DMS53 (cell line): ENCODE measurements at places on chromosomes 2 and 18.

DNA sequence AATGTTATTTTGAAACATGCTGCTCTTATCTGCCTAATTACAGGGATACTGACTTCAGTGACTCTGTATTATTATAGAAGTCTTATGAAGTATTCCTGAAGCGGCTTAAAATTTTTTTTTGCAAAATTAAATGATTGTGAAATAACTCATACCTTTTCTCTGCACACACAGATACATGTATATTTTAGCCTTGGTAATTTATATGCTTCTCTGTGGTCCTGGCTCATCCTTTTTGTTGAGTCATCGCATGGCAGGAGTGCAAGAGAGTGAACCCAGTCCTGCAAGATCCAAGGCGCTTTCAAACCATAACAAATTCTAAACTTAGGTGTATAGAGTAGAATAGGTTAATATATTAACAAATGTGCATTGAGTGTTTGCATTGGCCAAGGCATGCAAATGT is 8.6 kb downstream of the CCNT2 start:
- DNase-seq = no peak

DNA sequence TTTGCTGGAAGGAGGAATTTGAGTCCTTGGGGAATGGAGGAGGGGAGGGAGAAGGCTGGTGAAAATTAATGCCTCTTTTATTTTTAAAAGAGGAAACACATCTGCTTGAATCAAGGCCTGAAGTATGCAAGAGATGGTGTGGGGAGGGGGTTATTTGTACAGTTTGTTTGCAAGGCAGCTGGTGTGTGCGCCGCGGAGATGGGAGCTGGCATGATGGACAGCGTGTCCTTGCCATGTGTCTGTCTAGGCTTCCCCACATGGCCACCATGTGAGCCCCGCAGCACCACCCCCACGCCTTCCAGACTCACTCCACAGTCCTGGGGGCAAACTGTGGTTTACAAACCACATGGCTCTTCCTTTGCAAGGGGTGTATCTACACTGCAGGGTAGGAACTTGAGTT is 154.8 kb upstream of the APCDD1 start:
- no peak for DNase-seq

- no peak for DNase-seq
Observed at GRCh38 chr2:9802576-9802993, 40.7 kb upstream of the TAF1B start.

GRCh38 chr2:223696719-223697118 is 94.6 kb upstream of the SCG2 start:
- peak; percentile 93 for DNase-seq

DNA sequence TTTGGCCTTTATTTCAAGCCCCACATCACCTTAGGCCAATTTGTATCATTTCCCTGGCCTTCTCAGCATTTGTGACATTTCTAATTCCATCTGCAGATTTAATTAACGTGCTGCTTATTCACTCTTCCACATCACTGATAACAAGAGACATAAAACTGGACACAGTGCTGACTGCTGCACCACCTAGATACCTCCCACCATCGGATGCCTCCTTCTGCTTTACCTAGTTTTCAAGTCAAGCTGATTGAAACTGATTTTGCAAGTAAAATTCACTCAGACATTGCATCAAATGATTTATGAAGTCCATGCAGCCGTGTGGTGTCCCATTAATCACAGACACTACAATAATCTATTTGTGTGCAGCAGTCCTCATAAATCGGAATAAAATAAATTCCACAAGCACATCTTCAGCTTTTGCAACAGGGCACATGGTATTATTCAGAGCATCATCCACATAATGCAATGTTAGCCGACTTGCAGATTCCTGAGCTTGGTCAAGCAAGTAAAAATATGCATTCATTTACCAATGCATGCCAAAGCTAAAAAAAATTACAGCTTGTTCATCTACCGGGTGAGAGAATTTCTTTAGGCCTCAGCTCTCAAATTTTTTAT is 15.9 kb upstream of the CRIM1 start:
- DNase-seq = no peak

DNA sequence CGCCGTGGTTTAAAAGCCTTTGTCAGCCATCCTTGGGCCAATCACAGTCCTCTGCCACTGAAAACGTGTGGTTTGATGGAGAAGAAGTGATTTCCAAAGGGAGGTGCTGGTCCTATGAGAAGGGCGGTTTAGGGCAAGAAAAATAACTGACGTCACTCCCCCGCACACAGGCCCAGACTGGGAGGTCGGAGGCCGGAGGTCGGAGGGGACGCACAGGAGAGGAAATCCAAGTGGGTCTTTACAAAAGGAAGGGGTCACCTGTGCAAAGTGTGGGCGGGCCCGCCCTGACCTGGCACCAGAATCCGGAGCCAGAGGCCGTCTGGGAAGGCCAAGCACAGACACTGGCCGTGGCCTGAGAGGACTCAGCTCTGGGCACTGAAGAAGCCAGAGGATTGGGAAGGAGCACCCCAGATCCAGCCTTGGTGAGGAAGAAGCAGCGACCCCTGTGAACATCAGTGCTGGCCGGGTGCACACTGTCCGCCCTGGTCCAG is 18.0 kb upstream of the KCNG2 start:
- DNase-seq = no peak

- no peak for DNase-seq
Observed at GRCh38 chr2:62475172-62476011, 30.6 kb downstream of the TMEM17 start.

DNA sequence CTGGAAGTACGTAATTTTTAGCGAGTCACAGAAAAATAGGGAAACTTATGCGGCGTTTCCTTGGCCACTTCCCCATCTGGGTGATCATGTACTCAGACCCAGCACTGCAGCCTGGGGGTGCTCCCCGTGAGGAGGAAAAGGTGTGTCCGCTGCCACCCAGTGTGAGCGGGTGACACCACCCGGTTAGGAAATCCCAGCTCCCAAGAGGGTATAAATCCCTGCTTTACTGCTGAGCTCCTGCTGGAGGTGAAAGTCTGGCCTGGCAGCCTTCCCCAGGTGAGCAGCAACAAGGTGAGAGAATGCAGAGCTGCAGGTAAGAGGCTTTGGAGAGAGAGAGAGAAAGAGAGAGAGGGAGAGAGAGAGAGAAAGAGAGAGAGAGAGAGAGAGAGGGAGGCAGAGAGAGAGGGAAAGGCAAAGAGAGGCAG is at the start of gene IL1R2:
Gene IL1R2 (plus strand): TSS at position 240 of the 425 bp plus-strand sequence. CDS start 16,616 bp downstream, outside the sequence.
- DNase-seq = peak; percentile 39

DNA sequence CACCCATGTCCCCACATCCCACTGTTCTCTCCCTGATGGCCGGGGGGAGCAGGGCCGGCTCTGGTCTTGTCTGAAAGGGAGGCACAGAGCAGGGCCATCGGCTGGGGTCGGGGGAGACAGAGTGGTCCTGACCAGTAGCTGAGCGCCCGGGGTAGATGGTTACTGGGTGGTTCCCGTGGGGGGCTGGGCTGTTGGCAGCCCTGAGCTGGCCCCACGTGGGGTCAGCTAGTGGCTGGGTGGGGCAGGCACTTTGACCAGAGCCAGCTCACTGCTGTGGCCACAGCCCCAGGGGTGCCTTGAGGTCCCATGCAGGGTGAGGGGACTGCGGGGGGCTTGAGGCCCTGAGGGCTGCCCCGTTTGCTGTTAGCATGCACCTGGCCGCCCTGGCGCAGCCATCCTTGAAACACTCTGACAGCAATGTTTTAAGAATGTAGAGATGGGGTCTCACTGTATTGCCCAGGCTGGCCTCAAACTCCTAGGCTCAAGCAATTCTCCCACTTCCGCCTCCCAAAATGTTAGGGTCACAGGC is 12.3 kb upstream of the NEU4 start:
- no peak for DNase-seq

GRCh38 chr2:119731983-119732382 is 27.7 kb upstream of the PTPN4 start:
- DNase-seq = no peak

- peak; percentile 24 for DNase-seq
Observed at GRCh38 chr2:179341152-179341866, 76.7 kb upstream of the SESTD1 start.

- DNase-seq = no peak
Observed at GRCh38 chr2:238069021-238069709, 8.4 kb downstream of the SCLY start.

DNA sequence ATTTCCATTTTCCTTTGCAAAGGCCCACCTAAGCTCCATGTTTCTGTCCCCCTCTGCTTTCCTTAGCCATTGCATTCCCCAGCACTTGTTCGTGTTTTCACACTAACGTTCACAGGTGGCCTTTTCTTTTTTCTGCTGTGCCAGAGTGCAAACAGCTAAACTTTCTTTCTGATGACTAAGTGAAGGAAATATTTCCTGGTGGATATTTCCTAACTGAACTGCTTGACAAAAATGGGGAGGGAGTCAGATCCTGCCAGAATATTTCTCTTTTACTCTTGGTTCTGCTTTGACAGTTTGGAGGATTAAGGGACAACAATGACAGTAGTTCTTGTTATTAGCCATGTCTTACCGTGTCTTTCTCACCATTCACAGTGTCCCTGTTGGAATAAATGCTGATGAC is 344.0 kb downstream of the ARHGAP15 start:
- DNase-seq = no peak

DNA sequence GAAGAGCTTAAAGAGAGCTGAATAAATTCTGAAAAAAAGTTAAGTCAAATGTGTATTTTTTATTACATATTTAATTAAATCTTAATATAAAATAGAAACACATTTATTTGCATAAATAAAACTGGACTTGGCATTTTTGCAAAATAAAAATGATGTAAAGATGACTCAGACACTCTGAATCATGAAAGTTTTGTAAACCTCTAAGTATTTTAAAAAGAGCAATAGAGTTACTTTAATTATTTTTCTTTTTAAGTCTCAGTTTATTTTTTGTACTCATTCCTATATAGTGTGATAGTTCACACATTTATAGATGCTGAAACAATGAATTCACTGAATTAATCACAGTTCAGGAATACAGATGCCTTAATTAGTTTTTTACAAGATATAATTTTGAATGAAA is 109.9 kb upstream of the DTNA start:
- DNase-seq = no peak

GRCh38 chr2:127146820-127147502 is 40.0 kb upstream of the BIN1 start:
- no peak for DNase-seq

GRCh38 chr2:204763974-204764703 is 218.9 kb downstream of the PARD3B start:
- peak; percentile 6 for DNase-seq

DNA sequence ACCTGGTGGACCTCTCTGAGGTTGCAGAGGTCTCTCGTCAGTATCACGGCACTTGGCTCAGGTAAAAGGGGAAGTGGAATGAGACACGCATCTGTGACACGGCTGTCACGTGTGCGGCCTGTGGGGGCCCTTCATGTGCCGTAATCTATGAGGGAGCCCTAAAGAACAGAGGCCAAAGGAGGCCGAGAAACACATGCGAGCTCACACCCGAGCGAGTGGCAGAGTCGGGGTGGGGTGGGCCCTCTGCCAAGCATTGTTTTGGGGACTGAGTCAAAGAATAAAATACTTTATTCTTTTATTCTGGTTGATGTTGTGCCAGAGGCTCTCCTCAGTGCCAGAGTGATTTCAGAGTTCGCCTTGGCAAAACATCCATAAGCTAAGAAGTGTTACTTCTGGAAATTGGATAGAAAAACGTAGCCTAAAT is 43.3 kb downstream of the PLB1 start:
- no peak for DNase-seq

- DNase-seq = no peak
Observed at GRCh38 chr2:221513232-221513631, 58.9 kb downstream of the EPHA4 start.

GRCh38 chr2:105575499-105576025 is 169.2 kb upstream of the NCK2 start:
- DNase-seq = no peak

- DNase-seq = no peak
Observed at GRCh38 chr2:42055573-42056514, 8.0 kb downstream of the PKDCC start.

DNA sequence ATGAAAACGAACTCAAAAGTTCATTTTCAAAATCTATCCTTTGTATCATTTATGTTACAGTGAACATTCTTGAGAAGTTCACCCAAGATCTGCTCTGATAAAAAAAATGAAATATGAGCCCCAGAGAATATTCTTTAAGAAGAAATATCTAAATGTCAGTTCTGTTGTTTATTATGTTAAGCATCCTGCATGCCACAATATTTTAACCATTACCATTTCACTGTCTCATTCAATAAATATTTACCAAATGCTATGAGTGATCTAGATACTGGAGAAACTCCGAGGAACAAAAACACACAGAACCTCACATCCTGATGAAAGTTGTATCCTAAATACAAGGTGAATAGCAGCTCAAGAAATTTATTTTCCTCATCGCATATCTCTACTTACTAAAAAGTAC is 170.2 kb downstream of the ZNF385B start:
- DNase-seq = no peak

DNA sequence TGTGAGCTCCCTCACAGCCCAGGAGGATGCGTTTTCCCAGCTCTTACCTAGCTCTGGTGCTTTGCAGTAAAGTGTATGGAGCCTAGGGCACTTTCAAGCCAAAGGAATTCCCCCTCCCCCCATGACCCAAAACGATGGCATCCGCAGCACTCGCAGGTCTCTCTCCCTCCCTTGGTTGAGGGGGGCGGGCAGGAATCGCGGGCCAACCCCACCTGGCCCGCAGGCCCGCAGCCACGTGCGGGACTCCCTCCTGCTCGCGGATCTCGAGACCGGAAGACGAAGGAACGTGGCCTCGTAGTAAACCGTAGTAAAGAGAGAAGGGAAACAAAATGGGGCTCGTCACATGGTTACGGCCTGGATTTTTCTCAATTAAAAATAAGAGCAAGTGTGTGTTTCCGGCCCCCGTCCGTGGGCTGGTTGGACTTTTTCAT is 8.5 kb downstream of the IRS1 start:
- DNase-seq = peak; percentile 80

DNA sequence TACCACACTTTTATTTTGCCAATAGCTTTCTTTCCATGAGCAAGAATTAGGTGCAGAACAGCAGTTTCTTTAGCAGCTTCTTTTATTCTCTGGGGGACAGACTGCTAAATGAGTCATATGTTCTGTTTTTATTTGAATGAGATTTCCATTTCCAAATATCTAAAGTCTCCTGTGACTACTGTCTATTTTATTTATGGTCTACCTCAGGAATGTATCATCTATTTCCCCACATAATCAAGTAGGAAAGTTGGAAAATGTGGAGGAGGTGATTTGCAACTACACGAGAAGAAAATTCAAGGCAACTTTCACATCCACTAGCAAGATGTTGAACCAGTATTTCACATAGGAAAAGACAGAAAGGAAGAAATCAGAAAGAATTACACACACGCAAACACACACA is 139.9 kb upstream of the MEX3C start:
- no peak for DNase-seq

DNA sequence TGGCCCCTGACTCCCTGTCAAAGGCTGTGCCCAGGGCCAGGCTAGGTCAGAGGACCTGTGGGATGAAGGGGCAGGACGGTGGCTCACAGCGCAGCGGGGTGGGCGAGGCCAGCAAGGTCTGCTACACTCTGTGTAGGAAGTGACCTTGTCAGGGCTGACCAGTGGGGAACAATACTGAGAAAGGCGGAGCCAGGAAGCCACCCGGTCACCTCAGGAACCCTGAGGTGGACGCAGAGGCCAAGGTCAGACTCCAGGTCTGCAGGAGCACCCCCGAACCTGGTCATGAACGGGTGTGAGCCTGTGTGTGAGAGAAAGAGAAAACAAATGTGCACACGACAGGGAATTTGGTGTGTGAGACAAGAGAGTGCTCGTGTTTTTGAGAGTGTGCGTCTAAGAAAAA is 72.3 kb downstream of the SMAD7 start:
- peak; percentile 68 for DNase-seq
